ENCODE measurements at places on chromosomes 7 and 10.

GRCh38 chr10:89741126-89741762 lies 39.9 kb downstream of the KIF20B start:
- DNase-seq: no peak

DNA sequence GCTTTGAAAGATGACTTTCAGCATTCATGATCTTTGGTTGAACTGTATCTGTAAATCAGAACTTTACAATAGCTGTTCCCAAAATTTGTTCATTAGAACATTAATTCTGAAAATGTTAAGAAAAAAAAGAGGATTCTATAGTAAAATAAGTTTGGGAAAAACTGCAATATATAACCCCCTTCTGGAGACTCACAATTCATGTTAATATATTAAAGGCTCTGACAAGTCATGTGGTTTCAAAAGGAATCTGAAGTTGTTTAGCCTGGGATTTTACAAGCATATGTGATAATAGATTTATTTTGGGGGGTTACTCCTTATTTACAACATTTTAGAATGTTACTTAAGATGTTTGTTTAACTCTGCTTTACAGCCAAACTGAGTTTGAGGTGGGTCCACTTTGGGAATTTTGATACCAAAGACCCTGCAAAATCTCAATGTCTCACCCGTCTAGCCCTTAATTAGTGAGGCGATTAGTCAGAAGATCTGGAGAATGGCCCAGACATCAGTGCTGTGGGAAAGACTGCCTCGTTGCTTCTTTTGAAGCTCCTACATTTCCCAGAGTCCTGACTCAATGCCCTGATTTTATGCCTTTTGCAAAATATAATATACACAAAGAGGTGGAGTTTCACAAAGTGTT lies 40.0 kb downstream of the CDK1 start:
- no peak for DNase-seq

- peak; percentile 97 for DNase-seq
Observed at GRCh38 chr10:91613411-91614187, 19.3 kb downstream of the PPP1R3C start.

GRCh38 chr7:104294291-104294690 lies 34.1 kb upstream of the LHFPL3 start:
- no peak for DNase-seq

- no peak for DNase-seq
Observed at GRCh38 chr7:108824840-108825580, 255.3 kb downstream of the DNAJB9 start.

GRCh38 chr7:66790725-66791124 lies 50.2 kb downstream of the RABGEF1 start:
- no peak for DNase-seq

DNA sequence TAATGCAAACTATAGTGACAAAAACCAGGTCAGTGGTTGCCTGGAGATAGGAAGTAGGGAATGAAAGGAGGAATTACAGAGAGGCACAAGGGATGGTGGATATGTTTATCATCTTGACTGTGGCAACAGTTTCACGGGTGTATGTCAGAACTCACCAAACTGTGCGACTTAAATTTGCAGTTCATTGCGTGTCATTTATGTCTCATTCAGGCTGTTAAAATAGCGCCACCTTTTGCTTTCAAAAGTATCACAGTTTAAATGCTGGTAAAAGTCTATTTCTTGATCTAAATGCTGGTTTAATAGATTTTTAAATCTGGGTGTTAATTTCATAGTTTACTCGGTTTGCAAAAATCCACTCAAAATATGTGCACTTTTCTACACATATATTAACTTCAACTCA lies 51.0 kb downstream of the PTTG1IP2 start:
- no peak for DNase-seq

DNA sequence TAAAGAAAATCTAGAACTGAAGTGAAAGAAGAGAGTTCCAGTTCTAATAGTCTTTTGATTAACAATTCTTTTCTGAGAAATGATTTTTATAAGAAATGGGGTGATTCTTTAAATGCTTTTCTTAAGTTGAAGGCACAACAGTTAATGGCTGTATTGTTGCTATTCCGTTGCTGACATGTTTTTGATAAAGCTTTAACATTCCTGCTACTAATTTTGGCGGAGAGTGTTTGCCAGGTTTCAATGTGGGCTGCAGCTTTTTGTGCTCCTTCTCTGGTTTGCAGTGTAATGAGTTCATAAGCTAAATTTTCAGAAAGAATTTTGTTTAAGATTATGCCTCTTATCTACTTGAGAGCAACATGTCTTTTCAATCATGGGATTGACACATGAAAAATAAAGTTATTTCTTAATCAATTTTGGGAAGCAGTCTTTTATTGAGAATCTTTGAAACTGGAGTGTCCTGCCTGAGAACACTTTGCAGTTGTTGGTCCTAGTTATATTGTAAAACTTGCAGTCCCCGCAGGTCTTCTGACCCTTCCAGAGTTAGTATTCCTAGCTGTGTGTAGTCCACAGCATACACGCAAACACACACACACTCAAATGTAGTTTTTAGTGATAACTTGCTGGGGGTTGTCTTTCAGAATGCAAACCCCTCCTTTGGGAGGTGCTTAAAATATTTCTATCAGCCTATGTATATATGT lies 56.7 kb downstream of the COL17A1 start:
- no peak for DNase-seq

- DNase-seq: no peak
Observed at GRCh38 chr7:134919240-134919641, 67.1 kb upstream of the AGBL3 start.

DNA sequence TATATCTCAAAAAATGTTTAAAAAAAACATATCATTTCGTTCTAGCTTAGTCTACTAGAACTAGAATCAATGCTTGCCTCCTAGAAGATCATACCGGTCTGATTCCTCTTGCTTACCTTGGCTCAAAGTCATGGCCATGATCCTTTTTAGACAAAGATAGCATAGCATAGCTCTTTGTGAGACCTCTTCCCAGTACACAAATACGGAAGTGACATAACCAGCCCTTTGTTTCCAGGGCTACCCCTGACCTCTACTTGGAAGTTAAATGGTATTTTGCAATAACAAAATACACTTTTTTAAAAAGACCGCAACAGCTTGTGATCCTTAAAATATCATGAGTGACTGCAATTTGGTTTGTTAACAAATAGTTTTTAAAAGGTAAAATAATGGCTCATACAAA lies 130.7 kb upstream of the NOBOX start:
- no peak for DNase-seq

DNA sequence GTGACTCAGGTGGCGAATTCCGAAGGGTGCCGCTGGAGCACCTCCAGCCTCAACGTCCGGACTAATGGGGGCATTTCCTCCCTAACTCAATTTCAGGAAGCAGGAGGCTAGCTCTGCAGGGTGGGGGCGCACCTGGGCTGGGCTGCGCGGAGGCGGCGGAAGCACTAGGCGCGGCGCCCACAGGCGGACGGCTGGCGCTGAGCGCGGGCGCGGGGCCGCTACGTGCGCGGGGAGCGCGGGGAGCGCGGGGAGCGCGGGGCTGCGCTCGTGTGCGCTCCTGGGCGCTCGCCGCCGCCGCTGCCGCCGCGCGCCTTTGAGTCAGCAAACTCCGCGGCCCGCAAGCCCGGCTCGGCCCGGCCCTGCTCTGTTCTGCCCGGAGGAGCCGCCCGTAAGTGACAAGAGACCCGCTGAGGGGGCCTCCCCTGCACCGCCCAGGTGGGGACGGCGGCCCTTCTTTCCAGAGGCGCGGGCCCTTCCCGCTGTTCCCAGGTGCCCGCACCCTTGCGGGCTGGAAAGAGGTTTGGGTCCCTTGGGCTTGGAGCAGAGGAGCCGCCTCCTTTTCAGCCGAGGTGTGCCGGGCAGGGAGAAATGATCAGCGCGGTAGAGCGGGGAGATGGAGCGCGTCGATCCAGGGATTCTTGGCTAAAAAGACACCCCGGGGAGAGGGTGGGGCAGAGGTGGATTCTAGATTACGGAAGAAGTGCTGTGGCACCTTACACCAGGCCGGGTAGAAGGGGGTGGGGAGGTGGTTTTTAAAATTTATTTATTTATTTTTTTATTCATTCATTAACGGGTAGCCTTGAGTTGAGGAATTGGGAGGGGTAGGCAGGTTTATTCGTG lies at the start of gene SNX10:
Gene SNX10, plus strand, starts transcription at position 164 of the 840 bp plus-strand sequence. CDS start 54,581 bp downstream, outside the sequence.
- DNase-seq: peak; percentile 6

DNA sequence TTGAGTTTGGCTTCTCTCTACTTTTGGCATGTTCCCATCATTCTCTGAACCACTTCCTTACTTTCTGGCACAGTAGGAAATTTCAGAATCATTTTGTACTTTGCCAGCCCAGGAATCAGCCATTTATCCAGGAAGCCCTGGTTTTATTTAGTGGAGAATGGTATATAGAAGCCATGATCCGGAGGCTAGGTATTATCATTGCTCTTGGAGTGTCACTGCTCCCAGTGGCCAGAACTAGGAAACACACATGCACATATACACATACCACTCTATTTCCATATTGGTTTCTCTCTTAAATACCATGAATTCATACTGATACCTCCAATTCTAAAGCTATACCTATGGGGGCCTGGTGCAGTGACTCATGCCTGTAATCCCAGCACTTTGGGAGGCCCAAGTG lies 36.3 kb downstream of the SUFU start:
- no peak for DNase-seq

- DNase-seq: no peak
Observed at GRCh38 chr7:105810556-105810955, 65.8 kb downstream of the ATXN7L1 start.

DNA sequence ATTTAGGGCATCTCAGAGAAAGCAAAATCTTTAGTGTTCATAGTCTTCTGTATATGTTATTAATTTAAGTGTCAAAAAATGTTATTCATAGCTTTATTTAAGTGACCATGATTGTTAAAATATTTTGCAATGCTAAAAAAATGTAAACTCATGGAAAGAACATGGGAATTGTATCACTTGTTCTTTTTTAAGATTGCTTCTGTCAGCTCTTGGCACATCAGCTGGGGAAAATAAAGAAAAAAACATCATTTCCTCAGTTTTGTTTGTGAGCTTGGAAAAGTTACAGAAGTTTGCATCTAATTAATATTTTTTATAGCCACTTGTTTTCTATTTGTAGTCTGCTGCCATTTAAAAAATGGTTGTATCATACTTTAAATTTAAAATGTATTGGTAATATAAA lies 285.9 kb upstream of the CSTF2T start:
- DNase-seq: no peak

GRCh38 chr10:131885391-131886165 lies 15.2 kb upstream of the PPP2R2D start:
- no peak for DNase-seq

- no peak for DNase-seq
Observed at GRCh38 chr7:14835384-14835783, 67.2 kb downstream of the DGKB start.

DNA sequence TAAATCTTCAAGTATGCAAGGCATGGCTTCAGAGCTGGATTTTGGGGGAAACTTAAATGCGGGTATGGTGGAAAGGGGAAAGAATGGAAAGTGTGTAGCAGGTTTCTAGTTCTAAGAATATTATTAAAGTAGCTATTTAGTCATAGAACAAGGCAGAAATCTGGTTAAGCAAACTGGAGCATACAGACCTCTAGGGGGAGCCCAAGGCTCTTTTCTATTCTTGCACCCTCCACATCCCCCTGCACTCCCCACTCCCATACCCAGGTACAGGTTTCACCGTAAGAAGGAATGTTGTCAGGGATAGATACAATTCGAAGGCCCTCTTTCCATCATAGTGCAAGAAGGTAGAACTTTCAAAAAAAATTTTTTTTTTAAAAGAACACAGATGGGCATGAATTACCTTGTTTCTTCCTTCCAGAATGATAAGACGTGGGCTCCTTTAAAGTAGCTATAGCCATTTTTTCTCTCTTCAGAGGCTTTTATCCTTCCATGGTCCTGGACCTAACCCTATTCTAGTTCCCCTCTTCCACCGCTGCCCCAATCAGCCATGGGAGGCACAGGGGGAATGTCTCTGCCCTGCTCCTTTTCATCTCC lies 41.5 kb upstream of the SMIM30 start:
- no peak for DNase-seq

DNA sequence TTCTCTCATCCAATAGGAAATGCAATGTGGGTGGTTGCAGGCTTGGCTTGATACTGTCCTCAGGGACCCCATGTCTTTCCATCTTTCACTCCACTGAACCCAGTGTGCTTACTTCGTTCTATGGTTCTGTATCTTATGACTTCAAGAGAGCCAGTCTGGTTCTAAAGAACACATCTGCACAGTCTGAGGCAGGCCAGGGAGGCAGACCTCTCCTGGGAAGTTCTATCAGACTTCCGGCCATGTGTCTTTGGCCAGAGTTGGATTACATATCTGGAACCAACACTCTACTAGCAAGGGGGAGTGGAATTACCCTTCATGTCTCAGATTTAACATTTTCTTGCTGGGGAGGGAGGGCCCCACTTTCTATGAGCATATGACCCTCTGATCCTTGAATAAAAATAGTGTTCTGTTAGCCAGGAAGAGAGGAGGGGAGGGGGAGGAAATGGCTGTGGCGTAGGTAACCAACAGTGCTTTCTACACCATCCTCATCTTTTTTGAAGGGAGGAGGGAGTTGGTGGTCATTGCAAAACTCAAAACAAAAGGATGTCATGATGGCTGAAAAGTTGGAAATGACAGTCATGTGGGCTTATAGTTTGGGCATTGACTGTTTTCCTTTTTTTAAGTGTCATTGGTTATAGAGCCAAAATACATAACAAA lies 370.2 kb downstream of the GATA3 start:
- DNase-seq: no peak

GRCh38 chr10:80158598-80159127 lies 26.1 kb downstream of the PLAC9 start:
- peak; percentile 83 for DNase-seq

- DNase-seq: peak; percentile 29
Observed at GRCh38 chr7:42790196-42790595, 121.7 kb downstream of the C7orf25 start.

GRCh38 chr7:132966754-132967469 lies 115.0 kb downstream of the CHCHD3 start:
- peak; percentile 31 for DNase-seq

Measured in HS-5 (cell line).